ENCODE measurements at places on chromosomes 11 and 22.
A peak's percentile ranks its signal among the peaks of the same experiment; 100 is the strongest.

- no peak for DNase-seq
These were observed 4.3 kb downstream of the GLYAT start for GRCh38 chr11:58727415-58727797.

GRCh38 chr11:80620867-80621266, 1180.0 kb upstream of the TENM4 start:
- DNase-seq = no peak

DNA sequence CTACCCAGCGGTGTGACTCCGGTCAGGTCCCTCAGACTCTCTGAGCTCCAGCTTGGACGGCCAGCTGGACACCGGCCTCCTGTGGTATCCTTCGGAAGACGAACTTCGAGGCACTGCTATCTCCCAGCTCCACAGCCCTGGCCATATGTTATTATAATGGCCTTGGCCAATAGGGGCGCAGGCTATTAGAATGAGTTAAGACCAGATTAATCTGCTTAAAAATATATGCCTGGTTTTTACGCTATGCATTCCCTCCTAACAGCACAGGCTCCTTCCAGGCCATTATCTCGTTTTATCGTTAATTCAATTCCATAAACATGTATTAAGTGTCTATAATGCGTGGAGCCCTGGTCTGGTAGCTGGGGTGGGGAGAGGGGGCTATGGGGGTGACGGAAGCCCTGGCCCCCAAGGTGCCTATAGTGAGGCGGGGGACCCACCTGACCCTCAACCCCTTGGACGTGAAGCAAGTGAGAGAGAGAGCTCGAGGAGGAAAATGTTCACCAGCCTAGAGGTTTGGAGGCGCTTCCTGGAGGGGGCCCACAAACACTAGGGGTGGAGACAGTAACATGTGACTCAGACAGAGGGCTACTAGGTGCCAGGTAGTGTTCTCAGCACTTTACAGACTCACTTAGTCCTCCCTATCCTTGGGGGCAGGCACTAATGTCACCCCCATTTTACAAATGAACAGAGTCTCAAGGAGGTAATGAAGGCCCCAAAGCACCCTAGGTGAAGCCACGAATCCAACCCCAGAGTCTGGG, 37.5 kb upstream of the TCF20 start:
- no peak for DNase-seq

- no peak for DNase-seq
These were observed 11.7 kb downstream of the OSBPL5 start for GRCh38 chr11:3153291-3153861.

DNA sequence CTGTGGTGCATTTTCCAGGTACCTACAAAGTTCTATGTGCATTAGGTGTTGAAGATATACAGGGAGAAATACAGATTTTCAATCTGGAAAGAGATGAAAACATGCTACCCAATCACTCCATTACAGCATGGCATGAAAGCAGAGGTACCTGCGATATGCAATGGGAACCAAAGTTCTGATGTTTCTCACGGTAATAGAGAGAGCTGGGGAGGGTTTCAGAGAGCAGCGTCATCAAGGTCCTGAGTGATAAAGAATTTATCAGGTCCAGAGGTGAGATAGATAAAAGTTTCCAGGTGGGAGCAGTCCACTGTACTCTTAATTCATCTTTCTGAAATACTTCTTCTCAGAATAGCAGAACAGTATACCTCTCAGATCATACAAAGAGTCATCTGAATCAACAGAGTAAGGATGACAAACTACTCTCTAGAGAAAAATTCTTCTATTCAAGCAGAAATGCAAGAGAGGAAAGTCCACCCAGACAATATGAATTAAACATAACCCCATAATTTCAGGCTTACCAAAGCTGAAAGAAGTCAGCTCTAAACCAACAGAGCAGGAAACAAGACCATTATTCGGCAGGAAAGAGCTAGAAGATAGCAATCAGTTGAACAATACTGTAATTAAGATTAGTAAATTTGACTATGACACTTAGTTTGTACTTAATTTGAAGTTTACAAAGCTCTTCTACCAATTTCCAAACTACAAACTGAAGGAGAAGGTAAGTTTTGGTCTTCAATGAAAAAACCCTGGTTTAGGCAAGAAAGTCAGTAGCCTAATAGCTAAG, 12.8 kb downstream of the CTSC start:
- no peak for DNase-seq

- DNase-seq = no peak
These were observed 45.8 kb upstream of the SORL1 start for GRCh38 chr11:121406291-121406690.

- no peak for DNase-seq
These were observed 20.2 kb downstream of the ST3GAL4 start for GRCh38 chr11:126375726-126376125.

DNA sequence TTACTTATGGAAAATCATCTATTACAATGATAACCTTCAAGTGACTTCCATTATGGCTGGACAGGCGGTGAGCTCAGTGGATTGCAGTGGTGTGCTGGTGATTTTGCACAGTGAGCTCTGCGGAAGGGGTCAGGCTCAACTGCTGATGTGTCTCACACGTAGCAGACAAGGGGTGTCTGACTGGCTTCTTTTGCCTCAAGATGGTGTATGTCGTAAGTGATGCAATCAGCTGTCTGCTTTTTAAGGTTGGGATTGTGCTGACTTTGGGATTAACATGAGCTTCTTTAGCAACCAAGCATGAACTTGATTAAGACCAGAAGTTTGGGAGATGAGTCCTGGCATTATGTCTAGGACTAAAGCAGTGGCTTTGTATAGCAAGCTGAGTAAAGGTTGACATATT, 49.5 kb downstream of the POLD3 start:
- no peak for DNase-seq

DNA sequence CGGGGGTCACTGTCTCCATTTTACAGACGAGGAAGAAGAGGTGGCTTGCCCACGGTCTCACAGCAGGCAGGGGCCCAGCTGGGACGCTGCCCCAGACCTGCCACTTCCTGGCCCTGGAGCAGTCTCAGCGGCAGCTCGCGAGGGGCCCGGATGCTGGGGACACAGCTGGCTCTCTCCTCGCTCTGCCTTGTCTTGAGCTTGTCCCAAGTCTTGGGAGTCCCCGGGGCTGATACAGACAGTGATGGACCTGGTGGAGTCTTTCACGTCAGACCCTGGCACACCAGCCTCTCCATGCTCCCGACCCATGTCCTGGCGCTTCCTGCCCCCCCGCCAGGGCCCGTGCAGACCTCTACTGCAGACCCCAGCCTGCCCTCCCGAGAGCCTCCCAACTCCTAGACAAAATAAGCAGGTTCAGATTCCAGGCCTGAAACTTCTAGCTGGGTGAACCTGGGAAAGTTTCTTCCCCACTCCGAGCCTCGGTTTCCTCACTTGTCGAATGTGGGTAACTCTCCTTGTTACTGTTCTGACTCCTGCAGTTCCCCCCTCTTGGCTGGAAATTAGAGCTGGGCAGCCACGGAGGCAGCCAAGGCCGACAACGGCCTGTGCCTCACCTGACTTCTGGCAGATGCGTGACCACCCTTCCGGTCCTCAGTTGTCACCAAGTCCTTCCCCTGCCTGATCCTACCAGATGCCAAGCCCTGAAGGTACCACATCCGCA, 145.4 kb downstream of the CACNA1I start:
- DNase-seq = no peak

- no peak for DNase-seq
These were observed 4.7 kb downstream of the ADA2 start for GRCh38 chr22:17214416-17215043.

DNA sequence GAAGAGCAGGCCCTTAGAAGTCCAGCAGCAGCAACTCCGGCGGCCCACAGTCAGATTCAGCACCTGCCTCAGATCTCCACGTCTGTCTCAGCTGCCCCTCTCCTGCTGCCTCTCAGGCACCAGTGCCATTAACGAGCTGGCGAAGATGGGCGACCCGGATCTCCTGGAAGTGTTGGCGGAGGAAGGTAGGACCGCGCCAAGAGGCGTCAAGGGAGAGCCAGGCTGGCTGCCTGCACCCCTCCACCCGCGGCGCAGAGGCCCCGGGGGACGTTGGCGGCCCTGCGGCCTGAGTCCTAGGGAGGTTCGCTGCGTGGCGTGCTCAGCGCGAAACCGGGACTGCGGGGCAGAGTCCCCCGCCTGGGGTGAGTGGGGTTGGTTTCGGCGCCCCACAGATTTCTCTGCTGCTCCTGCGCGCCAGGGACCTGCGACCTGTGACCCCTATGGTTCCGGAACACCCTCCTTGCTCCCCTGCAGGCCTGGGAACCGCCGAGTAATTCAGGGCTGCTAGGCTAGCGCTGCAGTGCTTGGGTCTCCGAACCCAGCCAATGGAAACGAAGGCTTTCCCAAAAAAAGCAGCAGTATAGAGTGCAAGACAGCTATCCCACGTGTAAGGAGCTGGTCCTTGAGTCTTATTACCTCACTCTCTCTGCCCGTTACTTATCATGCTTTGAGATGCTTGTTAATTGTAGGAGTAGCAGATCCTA, 615 bp downstream of the ANO5 start:
- peak; percentile 1 for DNase-seq

DNA sequence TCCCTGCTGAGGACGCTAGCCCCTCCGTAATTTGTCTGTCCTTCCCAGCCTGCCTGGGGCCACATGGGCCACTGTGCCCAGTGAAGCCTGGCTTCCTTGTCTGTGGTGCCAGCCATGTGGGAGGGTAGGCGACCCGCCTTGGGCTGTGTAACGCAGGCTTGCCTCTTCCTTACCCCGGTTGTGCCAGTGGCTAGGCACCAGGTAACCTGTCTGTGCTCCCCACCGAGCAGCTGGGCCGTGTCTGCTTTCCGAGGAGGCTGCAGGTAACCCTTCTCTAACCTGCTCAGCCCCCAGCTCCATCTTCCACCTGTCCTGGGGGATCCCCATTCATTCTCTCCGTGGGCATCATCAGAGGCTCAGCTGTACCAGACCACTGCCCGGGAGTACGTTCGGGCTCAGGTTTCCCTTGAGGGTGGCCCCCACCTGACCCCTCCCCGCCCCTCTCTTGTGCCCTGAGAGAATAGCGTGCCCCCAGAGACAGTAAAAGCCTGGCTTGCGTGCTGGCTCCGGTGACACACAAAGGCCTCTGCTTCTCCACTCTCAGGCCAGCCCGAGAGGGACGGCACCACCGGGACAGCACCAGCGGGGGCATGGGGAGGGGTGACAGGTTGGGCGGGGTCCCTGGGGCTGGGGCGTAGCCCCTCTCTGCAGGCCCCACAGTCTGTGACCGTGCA, 79.1 kb downstream of the CDKN1C start:
- DNase-seq = no peak

GRCh38 chr22:28656181-28656580, 23.5 kb downstream of the TTC28 start:
- DNase-seq = no peak

DNA sequence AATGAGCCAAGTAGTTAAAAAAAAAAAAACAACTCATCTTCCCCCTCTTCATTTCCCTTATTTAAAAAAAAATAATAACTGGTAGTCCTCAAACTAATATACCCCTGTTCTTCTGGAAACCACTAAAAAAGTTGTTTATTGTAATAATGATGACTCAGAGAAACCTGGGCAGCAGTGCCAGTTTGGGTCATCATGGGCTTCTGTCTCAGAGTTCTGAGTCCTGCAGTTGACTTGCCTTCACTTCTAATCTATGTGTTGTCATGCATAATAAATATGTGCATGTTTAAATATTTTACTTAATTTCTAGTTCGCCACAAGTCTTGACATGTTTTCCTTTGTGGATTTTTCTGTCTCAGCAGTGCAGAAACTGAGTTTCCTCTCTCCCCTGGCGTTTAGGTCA, 46.8 kb downstream of the PPP2R1B start:
- DNase-seq = no peak

DNA sequence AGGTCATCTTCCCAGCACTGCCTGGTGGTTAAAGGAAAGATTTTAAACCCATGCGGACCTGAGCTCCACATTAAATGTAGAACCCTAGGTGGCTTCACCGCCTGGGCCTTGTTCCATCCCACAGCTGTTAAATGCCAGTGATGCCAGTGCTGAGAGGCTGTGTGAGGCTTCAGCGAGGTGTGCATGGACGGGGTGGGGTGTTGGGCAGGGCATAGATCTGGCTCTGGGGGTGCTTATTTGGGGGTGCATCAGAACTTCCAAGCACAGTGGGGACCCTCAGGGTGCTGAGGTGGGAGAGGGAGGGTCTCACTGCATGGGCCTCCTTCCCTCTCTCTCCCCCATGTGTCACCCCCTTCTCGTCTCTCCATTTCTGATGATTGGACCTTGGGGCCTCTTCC, 90.1 kb upstream of the B3GAT1 start:
- DNase-seq = no peak

DNA sequence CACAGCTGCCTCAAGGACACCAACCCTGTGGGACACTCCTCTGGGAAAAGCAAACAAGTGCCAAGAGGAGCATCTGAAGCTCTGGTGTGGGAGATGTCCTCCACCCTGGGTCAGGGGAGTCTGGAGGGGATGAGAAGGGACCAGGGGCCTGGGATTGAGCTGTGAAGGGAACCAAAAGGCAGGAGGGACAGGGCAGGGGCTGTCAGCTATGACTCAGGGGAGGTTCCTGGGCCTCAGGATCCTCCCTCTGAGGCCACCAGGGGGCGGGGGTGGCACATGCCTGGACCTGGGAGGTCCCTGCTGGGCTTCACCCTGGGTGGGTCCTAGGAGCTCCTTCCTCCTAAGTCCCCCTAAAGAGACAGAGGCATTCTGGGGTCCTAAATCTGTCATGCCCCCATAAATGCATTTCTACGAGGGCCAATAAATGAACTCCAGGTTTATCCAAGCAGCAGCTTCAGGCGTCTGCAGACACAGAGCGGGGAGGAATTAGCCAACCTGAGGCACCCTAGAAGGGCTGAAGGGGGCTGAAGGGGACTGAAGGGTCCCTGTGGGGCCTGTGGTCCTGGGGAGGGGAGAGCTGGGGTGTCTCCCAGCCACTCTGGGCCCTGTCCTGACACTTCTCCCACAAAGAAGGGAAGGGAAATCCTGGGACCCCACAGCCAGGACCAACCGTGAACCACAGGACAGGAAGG, 31.9 kb upstream of the IGLL5 start:
- DNase-seq = peak; percentile 57

DNA sequence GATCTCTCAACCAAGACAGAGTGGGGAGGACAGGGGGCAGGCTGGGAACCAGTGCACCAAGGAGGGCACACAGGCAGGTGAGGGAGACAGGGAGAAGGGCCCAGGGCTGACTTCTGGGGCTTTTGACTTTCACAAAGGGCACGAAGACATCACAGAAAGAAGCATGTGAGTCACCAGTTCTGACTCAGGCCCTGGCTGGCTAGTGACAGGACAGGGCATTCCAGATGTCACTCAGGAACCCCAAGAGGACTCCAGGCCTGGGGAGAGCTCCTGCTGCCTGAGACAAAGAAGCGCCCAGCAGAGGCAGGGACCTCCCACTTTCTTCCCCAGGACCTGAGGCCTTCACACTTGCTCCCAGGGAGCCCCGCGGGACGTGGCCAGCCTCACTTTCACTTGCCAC, 497.2 kb downstream of the BUD13 start:
- no peak for DNase-seq

DNA sequence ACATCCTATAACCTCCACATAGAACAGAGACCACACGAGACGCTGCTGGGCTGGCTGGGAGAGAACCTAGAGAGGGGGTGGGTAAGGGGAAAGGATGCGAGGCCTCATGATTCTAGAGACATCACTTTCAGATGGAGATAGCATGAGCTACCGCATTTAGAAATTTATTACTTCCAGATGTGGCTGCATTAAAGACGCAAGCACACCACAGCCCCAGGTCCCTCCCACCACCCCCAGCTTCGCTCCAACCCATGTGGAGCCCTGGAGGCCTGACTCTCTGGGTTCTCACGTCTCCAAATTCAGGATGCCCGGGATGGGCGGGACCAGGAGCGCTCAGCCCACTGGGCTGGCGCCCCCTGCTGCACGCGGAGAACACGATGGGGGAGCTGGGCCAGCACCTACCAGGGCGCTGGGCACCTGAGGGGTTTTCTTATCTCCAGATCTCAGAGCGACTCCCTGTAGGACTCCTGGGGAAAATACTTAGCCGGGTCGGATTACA, 13.6 kb downstream of the MRPL21 start:
- no peak for DNase-seq

GRCh38 chr11:43556612-43557375, 123.7 kb upstream of the HSD17B12 start:
- DNase-seq = no peak

All from stimulated activated CD4-positive, alpha-beta T cell treated with anti-CD3 and anti-CD28 coated beads, Interleukin-15, amount 100 ng/mL, for 24 hours (primary cell).